Astrocyte of the spinal cord (primary cell): ENCODE measurements at places on chromosomes 3 and 15.

GRCh38 chr3:106013971-106014370 lies 145.2 kb upstream of the CBLB start:
- DNase-seq: peak; percentile 76

DNA sequence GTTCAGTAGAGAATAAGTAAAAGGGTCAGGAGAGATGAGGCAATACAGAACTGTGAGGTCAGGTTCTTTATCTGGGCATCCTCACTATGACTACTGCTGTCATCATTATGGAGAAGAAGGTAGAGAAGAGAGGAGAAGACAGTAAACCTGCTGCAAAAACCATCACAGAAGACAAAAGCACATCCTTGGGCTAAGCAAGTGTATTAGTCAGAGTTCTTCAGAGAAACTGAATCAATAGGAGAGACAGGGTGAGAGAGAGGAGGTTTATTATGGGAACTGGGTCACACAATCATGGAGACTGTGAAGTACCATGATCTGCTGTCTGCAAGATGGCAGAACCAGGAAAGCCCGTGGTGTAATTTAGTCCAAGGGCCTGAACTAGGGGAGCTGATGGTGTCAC lies 9.5 kb upstream of the ABHD17C start:
- DNase-seq: no peak

- no peak for DNase-seq
Observed at GRCh38 chr3:24174614-24175013, 229.5 kb downstream of the NR1D2 start.

DNA sequence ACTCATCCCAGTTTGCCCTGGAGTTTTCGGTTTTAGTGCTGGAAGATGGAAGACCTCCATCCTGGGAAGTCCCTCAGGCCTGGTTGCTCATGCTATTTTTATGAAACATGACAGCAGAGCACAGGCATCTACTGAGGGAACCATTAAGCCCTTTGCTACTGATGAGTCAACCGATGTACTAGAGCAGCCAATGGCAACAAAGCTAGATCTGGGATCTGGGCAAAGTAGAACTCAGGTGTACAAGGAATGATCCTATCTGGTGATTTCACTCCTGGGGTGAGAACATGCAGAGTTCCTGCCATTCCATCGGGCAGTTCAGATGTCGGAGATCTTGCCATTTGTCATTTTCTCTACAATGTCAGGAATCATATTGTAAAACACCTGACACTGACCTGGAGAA lies 166.2 kb upstream of the NSMCE3 start:
- no peak for DNase-seq

GRCh38 chr15:100169615-100170290 lies 172.0 kb downstream of the ADAMTS17 start:
- no peak for DNase-seq

- peak; percentile 55 for DNase-seq
Observed at GRCh38 chr3:38004415-38005075, 14.0 kb downstream of the VILL start.

- no peak for DNase-seq
Observed at GRCh38 chr3:42224658-42225421, 41.1 kb downstream of the CCK start.

DNA sequence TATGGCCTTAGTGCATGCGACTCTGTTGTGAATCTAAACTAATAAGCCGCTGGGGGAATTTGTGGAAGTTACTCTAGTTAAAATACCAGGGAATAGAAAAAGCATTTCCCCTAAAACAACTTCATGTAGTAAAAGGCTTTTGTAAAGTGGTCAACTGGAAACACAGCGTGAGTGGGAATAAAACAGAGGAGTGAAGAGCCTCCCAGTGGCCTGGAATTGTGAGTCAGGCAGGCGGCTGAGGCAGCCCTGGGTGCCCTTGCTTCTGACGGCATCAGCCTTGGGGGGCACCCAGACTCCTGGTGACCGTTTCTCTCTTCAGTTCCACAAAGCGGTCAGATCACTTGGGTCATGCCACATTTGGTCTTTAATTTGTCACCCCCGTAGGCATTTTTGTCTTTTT lies 108.4 kb downstream of the GHSR start:
- DNase-seq: no peak
